ENCODE measurements at places on chromosomes 4 and X.

DNA sequence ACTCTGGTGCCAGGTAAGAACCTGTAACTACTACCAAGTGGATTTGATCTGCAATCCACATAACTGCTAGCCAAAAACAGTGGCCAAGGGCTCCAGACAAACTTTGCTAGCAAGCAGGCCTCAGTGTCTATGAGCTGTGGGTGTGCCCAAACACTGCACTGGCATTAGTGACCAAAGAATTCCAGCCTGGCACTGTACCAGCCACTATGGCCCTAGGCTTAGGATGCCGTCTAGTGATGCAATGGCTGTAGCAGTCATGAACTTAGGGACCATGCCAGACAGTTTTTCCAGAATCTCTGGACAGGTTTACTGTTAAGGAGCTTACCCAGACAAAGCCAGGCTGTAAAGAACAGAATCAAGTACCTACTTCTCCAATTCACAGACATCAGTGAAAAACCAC is 33.7 kb upstream of the PRR27 start:
- no peak for DNase-seq

DNA sequence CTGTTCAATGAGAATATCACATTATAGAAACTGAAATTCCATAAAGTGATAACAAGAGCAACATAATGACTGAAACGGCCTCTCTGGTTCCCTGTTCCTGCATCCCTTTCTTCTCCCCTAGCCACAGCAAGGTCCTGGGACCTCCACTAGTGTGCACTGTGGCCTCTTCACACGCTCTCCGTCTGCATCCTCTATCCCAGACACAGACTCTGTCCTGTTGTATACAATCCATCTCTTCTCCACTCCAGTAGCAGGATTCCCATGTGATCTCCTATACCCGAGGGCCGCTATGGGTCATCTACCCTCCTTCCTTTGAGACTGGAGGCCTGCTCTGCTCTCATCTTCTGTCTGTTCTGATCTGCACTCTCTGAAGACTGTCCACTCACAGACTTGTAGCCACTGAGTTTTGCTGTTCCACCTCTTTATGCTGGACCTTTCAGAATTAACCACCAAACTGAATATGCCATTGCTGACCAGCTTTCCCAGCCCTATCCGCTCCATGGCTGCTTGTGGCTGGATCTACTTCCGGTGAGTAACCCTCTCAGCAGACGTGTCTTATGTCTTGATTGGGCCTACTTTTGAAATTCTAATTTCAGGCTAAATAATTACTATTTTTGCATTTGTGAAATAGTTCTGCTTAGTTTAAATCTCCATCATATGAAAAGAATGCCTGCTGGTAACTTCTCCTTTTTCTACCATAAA is 105.1 kb upstream of the NAP1L5 start:
- no peak for DNase-seq

DNA sequence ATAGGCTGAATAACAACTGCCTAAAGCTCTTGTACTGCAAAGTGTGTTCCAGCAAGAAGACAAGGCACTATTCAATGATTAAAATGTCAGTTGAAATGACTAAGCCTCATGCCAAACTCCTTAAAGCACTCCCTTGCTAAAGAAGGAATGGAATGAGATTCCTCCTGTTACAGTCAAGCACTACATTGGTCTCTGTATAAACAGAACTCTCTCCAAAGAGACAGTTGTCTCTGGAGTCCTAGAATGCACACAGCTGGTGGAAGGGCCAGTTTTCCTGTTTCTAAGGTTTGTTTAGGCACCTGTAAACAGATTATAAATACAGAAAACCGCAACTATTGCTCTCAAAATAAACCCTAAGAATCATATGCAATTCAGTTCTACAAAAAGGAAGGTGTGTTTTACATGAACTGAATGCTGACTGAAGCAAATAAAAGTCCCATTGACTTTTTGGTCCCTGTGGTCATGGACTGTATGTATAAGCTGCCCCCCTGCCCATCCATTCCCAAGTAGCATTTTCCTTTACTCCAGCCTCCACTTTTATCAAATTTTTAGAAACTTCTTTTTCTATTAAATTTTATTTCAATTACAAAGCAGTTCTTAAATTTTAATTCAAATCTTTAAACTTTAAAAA is 47.0 kb downstream of the FAT1 start:
- DNase-seq = no peak

DNA sequence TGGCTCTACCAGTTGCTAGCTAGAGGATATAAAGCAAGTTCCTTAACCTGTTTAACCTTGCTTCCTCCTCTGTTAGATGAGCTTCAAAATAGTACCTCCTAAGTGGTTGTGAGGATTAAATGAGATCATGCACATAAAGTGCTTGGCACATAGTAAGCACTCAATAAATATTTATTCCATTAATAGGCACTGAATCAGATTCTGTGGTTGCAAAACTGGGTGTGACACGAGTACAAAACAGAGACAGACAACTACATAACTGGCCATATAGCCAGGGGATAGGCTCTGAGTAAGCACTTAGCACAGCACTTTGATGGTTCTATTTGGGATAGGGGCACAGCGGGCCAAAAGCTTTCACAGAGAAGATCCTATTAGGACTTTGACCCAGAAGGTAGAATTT is 150.3 kb downstream of the RELL1 start:
- no peak for DNase-seq

DNA sequence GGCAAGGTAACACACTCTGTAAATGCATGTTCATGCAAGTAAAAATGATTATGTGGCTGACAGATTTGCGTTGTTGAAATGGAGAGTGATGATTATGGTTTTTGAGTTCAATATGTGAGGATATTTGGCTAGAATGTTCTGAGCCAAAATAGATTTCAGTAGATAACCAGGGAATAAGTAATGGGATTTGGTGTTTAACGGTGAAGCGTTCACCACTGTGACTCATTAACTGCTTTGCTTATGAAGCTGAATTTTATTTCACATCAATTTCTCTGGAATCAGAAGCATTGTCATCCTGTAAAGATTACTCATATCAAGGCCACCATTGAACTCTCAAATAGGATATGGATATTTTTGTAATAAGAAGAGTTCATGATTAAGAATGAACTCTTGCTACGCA is 11.7 kb downstream of the AFP start:
- no peak for DNase-seq

DNA sequence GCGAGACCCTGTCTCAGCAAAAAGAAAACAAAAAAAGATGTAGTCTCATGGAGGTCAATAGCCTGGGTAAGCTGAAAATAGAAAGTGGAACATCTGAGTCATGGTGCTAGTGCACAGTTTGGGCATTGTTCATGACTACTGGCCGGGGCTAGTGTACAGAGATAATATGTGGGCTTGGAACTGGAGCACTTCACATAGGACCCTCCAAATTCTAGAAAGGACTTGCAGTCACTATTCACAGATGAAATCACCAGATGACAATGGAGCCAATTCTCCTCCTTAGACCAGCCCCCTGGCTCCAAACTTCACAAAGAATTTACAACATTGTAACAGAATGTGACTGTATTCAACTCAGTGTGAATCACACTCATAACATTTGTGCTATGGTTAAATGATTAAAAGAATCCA is 367.8 kb upstream of the SLC7A11 start:
- no peak for DNase-seq

GRCh38 chr4:47711646-47712045 is 126.2 kb downstream of the CORIN start:
- DNase-seq = no peak

- DNase-seq = no peak
Observed at GRCh38 chrX:17403189-17403691, 28.2 kb downstream of the NHS start.

- DNase-seq = no peak
Observed at GRCh38 chrX:36581030-36581429, 427.1 kb upstream of the FAM47C start.

DNA sequence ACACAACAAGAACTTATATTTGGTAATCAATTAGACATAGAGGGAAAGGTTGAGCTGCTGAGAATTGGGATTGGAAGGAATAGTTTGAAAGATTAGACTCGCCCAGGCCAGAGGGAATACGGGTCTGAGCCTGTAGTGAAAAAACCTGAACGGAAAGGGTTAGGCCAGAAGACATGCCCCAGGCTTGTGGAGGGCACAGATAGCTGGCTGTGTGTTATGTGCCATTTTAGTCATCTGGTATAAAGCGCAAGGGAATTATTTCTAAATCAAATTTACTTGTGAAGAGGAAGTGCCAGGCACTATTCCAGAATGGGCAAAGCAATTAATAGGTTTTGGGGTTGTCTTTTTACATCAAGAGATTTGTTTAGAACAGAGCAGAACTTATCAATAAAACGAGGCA is 187.5 kb upstream of the ANKRD50 start:
- DNase-seq = no peak

DNA sequence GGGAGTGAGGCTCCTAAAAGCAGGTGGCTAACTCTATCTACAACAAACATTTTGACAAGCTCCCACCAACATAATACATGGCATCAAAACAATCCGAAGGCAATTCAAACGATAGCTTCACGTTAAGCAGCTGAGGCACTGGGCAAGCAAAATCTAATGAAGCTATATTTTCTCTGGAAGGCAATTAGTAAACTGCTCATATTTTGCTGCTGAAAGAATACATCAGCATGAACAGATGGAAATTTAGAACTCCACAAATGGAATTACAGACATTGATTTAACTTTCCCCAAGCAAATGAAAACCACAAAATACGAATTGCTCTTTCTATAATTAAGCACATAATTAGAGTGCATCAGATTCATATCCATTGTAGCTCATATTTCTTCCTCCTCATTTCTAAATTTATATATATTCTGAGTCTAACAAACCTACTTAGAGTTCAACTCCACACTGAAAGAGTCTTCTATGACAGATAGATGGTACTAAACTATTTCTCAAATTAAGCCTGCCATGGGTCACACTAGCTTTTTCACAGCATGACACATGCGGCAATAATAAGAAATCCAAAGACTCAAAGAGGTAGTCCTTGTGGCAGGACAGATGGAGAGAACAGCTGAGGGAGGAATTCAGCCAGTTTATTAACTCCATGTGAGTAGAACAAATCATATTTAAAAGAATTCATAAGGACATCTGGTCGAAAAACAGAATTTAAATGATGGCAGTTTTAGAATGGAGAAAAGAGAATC is 305.4 kb downstream of the MAPK10 start:
- DNase-seq = no peak

GRCh38 chr4:2608291-2608690 is 71.8 kb downstream of the FAM193A start:
- no peak for DNase-seq

- DNase-seq = no peak
Observed at GRCh38 chr4:113524096-113524495, 237.4 kb downstream of the CAMK2D start.

- DNase-seq = no peak
Observed at GRCh38 chr4:174553031-174553430, 30.7 kb upstream of the HPGD start.

- peak; percentile 40 for DNase-seq
Observed at GRCh38 chr4:74671080-74671698, 123.1 kb downstream of the BTC start.

GRCh38 chrX:103329991-103330390 is at the start of gene TCEAL7:
TSS of gene TCEAL7 (plus strand) at chrX:103330239. CDS start at chrX:103331404, 1,165 bp downstream.
- no peak for DNase-seq

DNA sequence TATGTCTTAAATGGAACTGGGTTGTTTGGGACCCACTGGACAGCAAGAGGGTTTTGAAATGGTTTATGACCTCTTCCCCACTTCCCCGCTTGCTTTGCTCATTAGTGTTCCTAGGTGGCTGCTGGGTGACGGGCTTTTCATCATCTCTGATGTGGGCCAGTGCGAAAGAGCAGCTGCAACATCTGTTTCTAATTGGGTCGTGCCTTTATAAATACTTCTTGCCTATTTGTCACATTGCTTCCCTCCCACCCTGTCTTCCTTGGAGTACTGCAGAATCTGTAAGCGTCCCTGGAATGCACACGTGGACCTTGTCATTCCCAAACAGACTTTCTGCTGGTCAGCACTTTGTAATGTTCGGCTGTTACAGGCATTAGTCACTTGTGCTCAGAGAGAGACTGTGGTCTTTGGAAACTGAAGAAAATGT is 35.2 kb downstream of the SEPTIN11 start:
- no peak for DNase-seq

DNA sequence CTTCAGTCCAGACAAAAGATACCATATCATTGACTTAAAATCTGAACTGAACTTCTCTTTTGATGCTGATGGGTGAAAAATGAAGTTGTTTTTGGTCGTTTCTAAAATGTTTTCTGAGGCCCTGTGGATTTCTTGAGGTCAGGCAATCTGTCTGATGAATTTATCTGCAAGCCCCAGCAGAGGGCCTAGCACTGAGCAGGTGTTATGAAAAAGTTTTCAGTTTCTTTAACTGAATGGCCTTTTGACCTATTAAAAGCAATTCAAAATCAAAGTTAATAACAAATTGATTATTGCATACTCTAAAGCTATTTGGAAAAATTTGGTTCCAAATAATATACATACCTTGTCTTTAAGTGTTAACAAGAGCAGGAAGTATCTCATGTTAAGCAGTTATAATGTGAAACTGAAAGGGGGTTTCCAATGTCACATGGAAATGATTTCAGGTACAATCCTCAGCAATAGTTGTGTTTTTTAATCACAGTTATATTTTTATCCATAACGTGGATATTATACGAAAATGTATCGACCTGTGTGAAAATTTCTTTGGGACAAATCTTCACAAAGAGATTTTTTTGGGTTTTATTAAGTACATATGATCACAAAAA is 285.0 kb downstream of the SPANXN1 start:
- DNase-seq = no peak

- no peak for DNase-seq
Observed at GRCh38 chrX:119292445-119292844, 56.4 kb downstream of the PGRMC1 start.

- no peak for DNase-seq
Observed at GRCh38 chr4:3065551-3065950, 8.8 kb downstream of the HTT-AS start.

DNA sequence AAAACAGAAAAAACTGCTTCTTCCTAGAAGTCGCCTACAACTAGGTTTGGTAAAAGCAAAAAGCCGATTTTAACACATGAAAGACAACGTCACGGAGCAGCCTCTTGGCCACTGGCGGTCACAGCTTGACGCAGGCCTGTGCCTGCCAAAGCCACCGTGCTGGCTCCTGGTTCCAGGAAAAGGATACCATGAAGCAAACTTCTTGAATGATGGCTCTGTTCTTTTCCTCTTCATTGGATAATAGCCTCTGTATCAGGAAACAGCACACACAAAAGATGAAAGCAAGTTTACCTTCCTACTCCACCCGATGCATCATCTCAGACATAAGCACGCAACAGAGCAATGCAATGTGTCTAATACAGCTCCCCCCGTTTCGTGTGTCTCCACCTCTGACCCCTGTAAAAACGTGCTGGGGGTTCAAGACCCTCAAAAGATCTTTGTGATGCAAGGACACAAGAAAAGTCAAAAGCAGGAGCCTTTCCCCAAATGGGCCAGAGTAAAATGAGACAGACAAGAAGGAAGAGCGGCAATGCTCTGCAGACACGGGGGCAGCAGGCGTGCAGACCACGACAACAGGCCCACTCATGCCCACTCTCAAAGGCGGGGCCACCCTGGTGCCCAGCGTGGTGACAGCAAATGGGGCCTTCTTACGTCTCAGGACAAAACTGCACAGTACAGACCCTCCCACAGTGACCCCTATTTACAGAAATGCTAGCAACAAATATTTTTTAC is 19.4 kb downstream of the GAK start:
- no peak for DNase-seq

- DNase-seq = no peak
Observed at GRCh38 chr4:86249074-86249473, 110.8 kb downstream of the MAPK10 start.

- DNase-seq = no peak
Observed at GRCh38 chr4:39243462-39243861, 61.1 kb downstream of the WDR19 start.

GRCh38 chr4:80179637-80180161 is 17.6 kb upstream of the PRDM8 start:
- no peak for DNase-seq
